ENCODE measurements at places on chromosomes 16 and 17. TPM values are rescaled to one million over a fixed set of nuclear protein-coding genes. Genes with fewer than 3 reads are reported as not detected.

The NTN3 gene
- total RNA-seq = 4.8 TPM

DNA sequence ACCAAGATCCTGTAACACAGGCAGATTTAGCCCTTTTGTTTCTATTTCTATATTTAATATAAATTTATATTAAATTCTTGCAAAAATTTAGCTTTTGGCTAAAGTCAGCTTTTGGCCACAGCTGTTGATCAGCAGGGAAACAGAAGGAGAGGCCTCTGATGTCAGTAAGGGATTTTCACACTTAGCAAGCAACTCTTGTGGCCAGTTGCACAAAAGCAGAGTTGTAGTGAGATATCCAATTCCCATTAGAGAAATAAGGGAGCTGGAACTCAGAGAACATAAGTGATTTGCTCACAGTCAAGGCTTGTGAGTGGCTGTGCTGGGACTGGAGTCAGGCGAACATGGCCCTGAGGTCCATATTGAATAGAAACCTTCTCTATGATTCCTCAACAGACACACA lies 16.7 kb upstream of the HEATR6 start:
- no peak for DNase-seq

- DNase-seq = no peak
These were observed 41.8 kb downstream of the TEKT5 start for GRCh38 chr16:10652730-10653590.

DNA sequence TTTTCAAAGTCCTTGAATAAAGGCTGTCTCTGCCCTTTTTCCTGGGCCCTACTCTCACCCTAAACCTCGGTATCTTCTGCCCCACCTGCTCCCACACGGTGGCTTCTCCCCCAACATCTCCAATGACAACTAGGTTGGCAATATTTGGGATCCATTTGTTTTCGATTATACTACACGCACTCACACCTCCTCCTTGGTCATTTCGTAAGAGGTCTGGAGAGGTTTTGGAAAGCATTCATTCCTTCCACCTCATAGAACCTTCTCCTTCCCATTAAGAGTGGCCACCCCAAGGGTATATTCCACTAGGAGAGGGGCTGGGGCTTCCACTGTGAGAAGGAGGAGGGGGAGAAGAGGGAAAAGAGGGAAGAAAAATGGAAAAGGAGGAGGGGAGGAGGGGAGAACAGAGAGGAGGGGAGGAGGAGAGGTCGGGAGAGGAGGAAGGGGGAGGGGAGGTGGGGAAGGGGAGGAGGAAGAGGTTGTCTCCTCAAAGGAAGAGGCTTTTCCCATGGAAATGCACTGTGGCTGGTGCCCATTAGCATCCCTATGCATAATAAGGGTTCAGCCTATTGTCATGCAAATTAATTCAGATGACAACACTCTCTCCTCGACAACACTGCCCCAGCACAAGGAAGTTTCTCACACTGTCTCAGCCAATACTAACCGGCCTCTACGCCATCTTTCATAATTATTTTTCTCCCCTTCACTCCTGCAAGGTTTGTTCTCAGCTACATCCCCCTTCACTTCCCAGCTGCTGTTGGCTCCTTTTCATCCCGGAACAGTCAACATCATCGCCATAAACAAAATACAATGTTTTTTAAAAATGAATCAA lies 30.0 kb downstream of the SOX9 start:
- no peak for DNase-seq

All from neural crest cell (in vitro differentiated cells).